Transverse colon (tissue), 4 donors: ENCODE measurements at places on chromosomes 3 and 15. TPM values are rescaled to one million over a fixed set of nuclear protein-coding genes. Genes with fewer than 3 reads are reported as not detected.

The FOXP1 gene
- total RNA-seq, result 102 TPM

DNA sequence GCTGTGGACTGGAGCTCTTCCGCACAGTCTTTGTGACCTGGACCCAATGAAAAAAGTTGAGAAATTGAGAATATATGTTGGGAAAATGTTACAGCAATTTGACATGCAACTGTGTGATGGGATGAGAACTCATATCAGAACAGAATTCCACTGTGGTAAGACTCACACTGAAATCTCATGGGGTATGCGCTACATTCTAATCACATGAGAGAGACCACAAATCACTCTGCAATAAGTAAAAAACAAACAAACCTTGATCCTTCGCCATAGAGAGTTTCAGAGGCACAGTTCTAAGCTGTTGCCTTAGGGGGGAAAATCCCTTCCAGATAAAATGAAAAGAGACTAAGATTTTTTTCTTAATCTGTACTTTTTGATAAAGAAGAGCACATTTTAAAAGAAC is 37.3 kb downstream of the LMCD1 start:
- no peak overlapping the region for H3K4me3 ChIP-seq
- H3K27ac ChIP-seq, result no peak overlapping the region
- no peaks in the 10 kb centered on the region for H3K36me3 ChIP-seq
- DNase-seq, result no peak

DNA sequence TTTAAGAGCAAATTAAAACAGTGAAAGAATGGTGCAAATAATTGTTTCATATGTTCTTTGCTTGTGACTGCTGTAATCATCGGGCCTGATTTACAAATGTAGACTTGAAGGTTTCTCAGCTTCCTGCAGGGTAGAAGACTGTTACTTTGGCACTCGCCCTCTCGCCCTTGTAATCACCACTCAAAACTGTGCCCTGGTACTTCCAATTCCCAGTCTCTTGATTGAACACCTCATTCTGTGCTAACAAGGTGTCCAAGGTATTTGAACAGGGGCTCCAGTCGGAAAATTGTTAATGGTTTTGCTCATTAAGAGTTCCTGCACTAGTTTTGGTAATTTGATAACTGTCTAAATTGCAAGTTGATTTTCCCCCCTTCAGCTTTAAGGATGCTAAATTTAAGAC is 209.5 kb downstream of the ZIC1 start:
- H3K27me3 ChIP-seq, result no peaks in the 10 kb centered on the region
- DNase-seq, result no peak
- no peak overlapping the region for H3K27ac ChIP-seq
- H3K4me1 ChIP-seq, result no peaks in the 10 kb centered on the region

DNA sequence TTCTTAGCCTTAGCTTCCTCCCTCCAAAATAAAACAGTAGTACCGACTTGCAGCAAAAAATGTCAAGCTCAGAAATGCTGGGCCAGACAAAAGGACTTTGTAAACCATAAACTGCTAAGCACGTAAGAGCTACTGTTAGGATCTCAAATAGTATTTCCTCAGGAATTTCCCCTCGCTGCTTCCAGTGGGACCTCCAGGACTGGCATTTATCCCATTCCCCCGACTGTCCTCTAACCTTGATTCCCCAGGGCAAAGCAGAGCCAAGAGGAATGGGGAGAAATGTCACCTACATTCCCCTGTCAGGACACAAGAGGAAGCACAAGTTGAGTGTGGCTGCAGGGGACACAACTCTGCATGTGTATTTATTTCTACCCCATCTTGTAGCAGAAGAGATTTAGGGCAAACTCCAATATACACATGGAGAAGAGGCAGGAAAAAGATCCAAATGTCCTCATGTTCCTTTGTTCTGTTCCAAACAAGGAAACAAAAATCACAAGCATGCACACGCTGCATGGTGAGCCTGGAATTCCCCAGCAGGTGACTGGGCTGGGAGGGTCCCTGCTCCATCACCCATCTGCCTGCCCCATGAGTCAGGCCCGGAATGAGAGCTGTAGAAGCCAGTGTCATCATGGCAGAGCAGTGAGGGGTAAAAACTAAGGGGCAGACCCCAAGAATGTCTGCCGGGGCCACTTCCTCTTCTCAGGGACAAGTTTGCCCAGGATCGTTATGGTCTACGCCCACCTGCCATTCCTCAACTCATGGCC is 4.2 kb downstream of the STOML1 start:
- no peaks in the 10 kb centered on the region for H3K27me3 ChIP-seq
- H3K4me3 ChIP-seq, result no peak overlapping the region
- no peak for DNase-seq
- peaks cover 48% of the 10 kb centered on the region for H3K4me1 ChIP-seq
- no peaks in the 10 kb centered on the region for H3K36me3 ChIP-seq

DNA sequence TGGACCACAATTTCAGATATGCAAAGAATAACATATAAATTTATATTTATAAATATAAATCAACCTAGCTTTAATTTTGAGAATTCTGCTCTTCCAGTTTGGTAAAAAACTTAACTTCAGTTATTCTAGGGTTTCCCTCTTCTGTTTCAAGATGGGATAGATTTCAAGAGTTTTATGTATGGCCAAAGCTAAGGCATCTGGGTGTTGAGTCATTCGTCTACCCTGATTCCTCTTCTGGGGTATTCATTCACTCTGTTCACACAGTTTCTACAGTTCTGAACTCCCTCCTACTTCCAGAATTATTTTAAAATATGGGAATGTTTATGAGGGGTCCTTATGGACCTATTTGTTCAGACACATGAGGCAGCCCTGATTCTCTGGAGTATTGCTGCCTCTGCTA is 4.2 kb upstream of the FGF7 start:
- no peaks in the 10 kb centered on the region for H3K4me1 ChIP-seq
- no peaks in the 10 kb centered on the region for H3K36me3 ChIP-seq
- H3K4me3 ChIP-seq, result no peak overlapping the region
- H3K27me3 ChIP-seq, result no peaks in the 10 kb centered on the region

DNA sequence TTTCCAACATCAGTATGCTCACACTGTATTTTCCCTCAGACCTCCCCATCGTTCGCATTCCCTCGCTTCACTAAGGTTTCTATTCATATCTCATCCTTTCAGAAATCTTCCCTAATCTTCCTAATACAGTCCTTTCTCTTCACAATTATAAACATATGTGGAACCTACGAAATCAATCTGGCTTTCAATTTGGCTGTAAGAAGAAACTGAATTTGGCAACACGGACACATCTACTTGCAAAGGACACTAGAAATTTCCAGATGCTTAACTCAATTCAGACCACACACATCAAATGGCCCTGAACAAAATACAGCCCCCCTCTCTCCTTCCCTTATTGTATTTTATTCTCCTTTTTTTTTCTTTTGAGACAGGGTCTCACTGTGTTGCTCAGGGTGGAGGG is 39.1 kb upstream of the TM4SF19 start:
- H3K4me1 ChIP-seq, result no peaks in the 10 kb centered on the region
- no peaks in the 10 kb centered on the region for H3K36me3 ChIP-seq
- no peak overlapping the region for H3K4me3 ChIP-seq

- H3K4me1 ChIP-seq, result no peaks in the 10 kb centered on the region
- H3K27me3 ChIP-seq, result no peaks in the 10 kb centered on the region
- H3K36me3 ChIP-seq, result no peaks in the 10 kb centered on the region
- DNase-seq, result no peak
- H3K4me3 ChIP-seq, result no peak overlapping the region
Observed at GRCh38 chr3:89402051-89402450, 294.6 kb downstream of the EPHA3 start.

DNA sequence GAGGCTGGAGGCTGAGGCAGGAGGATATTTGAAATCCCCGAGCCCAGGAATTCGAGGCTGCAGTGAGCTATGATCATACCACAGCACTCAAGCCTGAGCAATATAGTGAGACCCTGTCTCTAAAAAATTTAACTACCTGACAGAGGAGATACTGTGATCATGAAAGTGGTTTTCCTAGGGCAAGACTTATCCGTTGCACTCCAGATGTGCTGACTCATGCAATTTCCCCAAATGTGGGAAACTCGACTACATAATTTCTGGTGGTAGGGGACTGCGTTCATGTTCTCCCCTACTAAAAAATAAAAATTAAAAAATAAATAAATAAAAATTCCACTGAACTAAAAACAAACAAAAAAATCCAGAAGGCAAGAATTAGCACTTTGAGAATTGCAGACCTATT is 271.7 kb downstream of the SHQ1 start:
- no peak for DNase-seq
- no peaks in the 10 kb centered on the region for H3K4me1 ChIP-seq
- H3K4me3 ChIP-seq, result no peak overlapping the region
- H3K27me3 ChIP-seq, result no peaks in the 10 kb centered on the region
- no peak overlapping the region for H3K27ac ChIP-seq
- H3K36me3 ChIP-seq, result no peaks in the 10 kb centered on the region

GRCh38 chr3:37227870-37228549 is 53.6 kb upstream of the LRRFIP2 start:
- H3K4me3 ChIP-seq, result no peak overlapping the region
- no peak for DNase-seq
- H3K27ac ChIP-seq, result peak overlapping the region; percentile 87

GRCh38 chr3:87228316-87228715 is 1.2 kb downstream of the CHMP2B start:
- peak overlapping the region; percentile 82 for H3K4me3 ChIP-seq
- peaks cover 30% of the 10 kb centered on the region for H3K4me1 ChIP-seq
- no peaks in the 10 kb centered on the region for H3K27me3 ChIP-seq
- no peaks in the 10 kb centered on the region for H3K36me3 ChIP-seq
- no peak for DNase-seq
- no peak overlapping the region for H3K27ac ChIP-seq

DNA sequence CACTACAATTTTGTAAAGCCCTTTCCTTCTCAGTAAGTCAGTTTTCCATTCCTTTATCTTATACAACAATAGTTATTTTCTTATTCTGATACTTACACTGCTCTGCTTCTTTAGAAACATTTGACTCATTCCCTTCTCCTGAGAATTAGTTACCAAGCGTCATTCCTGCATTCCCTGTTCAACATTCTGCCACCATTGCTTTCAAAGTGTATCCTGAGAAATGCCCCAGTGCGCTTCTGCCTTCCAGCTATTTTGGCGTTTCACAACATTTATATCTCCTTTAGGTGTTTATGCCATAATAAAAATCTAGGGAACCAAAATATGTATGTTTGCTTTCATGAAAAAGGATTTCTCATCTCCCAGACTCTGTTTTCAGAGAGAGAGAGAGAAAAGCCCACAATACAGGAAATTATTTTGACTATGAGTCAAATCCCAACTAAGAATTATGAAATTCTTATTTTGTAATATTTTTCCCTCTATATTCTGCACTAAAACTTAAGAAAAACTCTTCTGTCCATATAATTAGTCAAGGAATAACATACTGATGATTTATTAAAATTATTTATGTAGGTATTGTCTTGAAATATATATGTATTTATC is 118.2 kb upstream of the RAP2B start:
- H3K4me1 ChIP-seq, result no peaks in the 10 kb centered on the region
- H3K27me3 ChIP-seq, result no peaks in the 10 kb centered on the region
- DNase-seq, result no peak
- peak overlapping the region; percentile 42 for H3K4me3 ChIP-seq
- H3K27ac ChIP-seq, result no peak overlapping the region
- H3K36me3 ChIP-seq, result no peaks in the 10 kb centered on the region
